ENCODE measurements at places on chromosomes 4 and X. TPM values are rescaled to one million over a fixed set of nuclear protein-coding genes. Genes with fewer than 3 reads are reported as not detected.

Gene HDX
- 2.0 TPM for total RNA-seq

DNA sequence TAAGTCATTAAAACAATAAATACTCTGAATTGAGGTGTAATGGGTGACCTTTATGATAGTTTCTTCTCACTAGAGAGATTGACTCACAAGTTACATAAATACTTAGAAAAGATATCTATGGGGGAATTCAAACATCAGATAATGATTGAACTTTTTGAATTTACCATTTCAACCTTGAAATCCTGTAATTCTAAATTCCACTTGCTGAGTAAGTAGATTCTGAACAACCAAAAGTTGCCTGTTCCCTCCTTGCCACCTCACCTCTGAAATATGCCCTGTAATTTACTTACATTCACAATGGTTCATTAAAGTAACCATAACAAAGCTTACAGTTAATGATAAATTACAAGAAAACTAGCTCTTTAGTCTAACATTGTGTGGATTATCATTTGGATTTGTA, 43.3 kb upstream of the SLC39A8 start:
- DNase-seq, result no peak

Gene SUPT20HL1
- not detected for total RNA-seq

GRCh38 chrX:49106930-49107329, 16.6 kb downstream of the GPKOW start:
- peak; percentile 14 for DNase-seq

DNA sequence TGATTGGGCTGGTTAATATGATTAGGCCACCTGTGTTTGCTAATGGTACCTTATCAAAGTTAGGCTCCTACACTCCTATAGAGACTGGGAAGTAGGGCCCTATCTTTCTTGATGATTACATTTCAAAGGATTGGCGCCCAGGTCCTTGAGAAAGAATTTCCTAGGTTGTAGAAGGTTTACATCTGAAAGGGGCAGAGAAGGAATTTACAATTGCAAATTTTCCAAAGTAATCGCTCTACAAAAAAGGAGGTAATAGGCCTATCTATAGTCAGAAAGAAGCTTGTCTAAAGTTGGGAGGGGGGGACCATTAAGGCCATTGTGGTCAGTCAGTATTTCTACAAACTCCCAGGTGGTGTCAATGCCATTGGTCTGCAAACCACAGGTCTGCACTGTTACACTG, 638.4 kb downstream of the IL1RAPL1 start:
- DNase-seq, result no peak

Gene SSX2
- not detected for total RNA-seq

DNA sequence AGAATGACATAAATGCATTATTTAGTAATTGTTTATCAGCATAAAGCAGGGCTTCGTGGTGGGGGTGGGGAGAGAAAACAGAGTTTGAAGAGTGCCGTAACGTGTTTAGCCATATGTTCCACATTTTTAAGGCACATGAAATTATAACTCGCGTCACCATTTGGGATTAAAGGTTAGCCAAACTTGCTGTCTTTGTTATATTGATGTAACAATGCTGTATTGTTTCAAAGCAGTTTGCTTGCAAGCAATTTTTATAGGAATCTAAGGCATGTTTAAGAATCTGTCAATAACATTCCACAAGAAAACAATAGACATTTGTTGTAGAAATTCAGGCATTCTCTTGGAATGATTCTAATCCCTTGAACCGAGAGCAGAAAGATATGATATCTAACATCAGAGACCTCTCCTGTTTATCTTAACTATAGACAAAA, 78.3 kb downstream of the CLDN22 start:
- no peak for DNase-seq

- DNase-seq, result no peak
Measured at GRCh38 chr4:140251571-140251970, 97.6 kb upstream of the MAML3 start.

DNA sequence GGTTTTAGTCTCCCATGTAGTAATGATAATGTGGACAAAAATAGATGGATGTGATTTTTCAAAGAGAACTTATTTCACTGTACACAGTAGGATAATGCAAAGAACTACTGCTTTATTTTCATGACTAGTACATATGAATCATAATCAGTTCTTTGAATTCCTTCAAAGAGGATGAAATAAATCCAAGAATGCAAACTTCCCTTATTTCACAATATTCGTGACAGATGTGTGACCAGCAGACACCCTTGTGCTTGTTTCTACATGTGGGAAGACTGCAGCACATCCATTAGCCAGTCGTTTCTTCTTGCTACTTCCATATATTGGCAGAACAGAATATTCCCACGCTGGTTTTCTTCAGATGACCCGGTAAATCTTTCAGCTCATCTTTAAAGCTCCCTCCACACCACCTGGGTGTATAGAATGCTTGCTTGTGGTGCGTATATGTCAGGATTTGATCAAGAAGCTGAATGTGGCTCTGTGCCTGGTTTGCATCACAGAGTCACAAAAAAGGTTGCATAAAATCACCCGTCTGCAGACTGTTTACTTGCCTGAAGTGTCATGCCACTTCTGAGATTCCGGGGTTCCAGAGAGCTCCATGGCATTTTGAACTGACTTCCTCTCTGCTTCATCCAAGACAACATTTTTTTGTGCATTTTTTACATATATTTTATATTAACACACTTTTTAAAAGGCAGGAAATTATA, 47.7 kb upstream of the FAT4 start:
- no peak for DNase-seq

GRCh38 chr4:1493540-1494287, 87.5 kb upstream of the NKX1-1 start:
- DNase-seq, result no peak

Gene SULT1B1
- 1.1 TPM for total RNA-seq

GRCh38 chrX:74422576-74423288, 1.4 kb downstream of the SLC16A2 start:
- DNase-seq, result peak; percentile 64

- DNase-seq, result no peak
Measured at GRCh38 chrX:138995458-138995857, 283.9 kb upstream of the FGF13 start.

Gene PCYT1B
- 0.36 TPM for total RNA-seq

Gene NPNT
- total RNA-seq, result 2.9 TPM

DNA sequence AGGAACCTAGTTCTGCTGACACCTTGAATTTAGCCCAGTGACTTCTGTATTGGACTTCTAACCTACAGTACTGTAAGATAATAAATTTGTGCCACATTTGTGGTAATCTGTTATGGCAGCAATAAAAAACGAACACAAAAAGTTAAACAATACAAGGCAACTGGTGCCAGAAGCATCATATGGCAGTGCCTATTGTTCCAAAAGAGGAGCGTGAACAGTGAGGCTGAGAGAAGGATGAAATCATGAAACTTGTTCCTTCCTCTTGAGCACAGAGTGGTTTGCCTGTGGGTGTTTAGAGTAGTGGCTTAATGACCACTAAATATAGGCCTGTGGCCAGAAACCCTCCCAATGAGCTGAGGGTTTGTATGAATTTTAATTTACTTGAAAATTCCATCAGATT, 69.7 kb upstream of the PGRMC2 start:
- no peak for DNase-seq

DNA sequence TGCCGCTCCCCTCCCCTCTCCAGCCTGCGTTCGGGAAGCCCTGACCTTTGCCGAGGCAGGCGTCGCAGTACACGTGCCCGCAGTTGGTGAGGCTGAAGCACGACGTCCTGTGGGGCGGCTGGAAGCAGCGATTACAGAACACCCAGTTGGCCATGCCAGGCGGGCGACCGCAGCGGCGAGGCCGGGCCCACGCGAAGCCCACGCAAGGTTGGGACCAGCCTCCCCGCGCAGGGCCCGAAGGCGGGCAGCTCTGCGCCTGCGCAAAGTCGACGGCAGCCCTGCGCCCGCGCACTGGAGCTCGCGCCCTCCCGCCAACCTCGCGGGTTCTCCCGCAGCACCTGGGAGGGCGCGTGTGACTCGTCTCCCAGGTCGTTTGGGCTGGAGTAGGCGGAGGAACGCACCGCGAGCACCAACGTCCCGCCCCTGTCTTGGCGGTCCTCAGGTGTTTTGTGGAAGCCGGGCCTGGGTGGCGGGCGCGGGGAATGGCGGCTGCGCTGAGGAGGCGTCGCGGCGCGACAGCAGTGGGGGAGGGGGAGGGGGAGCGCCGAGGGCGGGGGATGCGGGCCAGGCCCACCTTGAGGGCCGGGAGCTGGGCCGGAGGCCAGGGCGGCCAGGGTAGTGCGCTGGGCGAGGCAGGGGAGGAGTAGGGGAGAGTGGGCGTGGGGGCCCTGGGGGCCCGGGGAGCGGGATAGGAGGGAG, at the start of gene RNF212:
TSS of gene RNF212 (minus strand) at position 254 of the 699 bp plus-strand sequence. CDS start at position 154, 100 bp downstream.
- no peak for DNase-seq

Gene SLC4A4
- 29.8 TPM for total RNA-seq

DNA sequence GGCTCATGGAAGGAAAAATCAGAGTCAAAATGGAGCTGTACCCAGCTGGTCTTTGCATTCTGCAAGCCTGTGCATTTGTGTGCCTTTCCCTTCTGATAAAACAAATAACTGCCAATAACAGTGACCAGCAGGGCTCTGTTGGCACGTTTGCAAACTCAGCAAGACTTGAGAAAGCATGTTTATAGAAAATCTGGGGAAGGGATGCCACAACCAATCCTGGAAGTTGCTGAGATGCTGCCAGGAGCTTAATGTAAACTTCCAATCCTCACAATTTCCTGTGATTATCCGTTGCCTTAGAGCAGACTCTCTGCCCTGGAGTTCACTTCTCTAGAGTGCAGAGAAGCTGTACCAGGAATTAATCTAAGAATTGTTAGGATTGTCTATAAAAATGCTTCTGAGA, 6.9 kb upstream of the ANXA3 start:
- DNase-seq, result no peak

- no peak for DNase-seq
Measured at GRCh38 chrX:47091149-47091775, 13.0 kb downstream of the RGN start.

GRCh38 chr4:6716018-6716911, at the start of gene BLOC1S4:
Gene BLOC1S4, plus strand, starts transcription at chr4:6716174. Its CDS starts 36 bp downstream, at chr4:6716210.
- peak; percentile 87 for DNase-seq

- no peak for DNase-seq
Measured at GRCh38 chr4:168864821-168865541, 145.1 kb downstream of the CBR4 start.

DNA sequence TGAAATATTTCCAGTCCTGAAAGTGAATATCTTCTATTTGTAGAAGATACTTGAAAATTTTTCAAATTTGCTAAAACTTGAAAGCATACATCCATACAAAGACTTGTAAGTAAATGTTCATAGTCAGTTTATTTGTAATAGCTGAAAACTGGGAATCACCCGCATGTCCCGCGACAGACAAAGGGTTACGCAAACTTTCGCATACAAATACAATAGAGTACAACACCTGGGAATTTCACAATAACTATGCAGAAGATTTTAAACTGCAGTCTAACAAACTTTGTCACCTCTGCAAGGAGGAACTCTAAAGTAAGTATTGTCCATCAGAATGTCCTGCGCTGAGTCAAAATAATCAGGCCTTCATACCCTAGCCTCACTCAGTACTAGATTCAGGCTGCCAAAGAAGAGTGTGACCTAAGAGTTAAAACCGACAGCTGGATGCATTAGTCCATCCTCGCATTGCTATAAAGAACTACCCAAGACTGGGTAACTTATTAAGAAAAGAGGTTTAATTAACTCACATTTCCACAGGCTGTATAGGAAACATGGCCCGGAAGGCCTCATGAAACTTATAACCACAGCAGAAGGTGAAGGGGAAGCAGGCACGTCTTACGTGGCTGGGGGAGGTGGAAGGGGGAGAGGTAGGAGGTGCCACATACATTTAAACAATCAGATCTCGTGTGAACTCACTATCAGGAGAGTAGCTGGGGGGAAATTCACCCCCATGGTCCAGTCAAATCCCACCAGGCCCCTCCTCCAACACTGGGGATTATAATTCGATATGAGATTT, 60.4 kb downstream of the MMRN1 start:
- no peak for DNase-seq

- no peak for DNase-seq
Measured at GRCh38 chr4:24032371-24032989, 142.6 kb upstream of the PPARGC1A start.

- DNase-seq, result no peak
Measured at GRCh38 chr4:88104902-88105610, 53.4 kb downstream of the ABCG2 start.

DNA sequence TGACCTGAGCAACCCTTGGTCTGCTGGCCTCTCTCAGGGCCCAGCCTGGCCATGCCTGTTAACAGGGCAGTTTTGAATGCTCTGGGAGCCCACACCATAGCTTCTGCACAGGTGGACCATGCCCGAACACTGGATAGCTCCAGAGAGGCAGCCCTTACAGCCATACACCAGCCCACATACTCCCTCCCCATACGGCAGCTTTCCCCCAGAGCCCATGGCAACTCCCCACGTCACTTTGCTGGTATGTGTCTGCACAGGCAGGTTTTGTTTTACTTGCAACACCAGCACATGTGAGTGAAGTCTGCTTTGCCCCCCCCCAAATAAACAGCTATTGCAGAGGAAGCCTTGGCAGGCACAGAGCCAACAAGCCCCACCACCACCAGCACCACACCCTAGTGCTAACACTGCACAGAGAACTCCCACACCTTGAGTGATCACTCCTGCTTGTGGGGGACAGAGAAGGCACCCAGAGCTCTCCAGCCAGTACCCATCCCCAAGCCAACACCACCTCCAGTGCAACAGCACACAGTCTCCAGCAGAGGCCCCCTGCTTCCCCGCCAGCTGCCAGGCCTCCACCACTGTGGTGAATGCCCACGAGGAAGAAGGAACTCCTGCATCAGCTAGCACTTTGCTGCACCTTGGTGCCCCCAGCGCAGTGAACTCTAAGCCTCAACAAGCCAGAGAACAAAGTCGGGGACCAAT, 87.3 kb downstream of the STPG2 start:
- no peak for DNase-seq

GRCh38 chr4:76108467-76109181, 34.1 kb downstream of the ART3 start:
- DNase-seq, result no peak

All from left ventricle myocardium inferior (tissue), 1 donor.